RPMI8226 (cell line): ENCODE measurements at places on chromosomes 6 and 20.
A peak's percentile ranks its signal among the peaks of the same experiment; 100 is the strongest.

DNA sequence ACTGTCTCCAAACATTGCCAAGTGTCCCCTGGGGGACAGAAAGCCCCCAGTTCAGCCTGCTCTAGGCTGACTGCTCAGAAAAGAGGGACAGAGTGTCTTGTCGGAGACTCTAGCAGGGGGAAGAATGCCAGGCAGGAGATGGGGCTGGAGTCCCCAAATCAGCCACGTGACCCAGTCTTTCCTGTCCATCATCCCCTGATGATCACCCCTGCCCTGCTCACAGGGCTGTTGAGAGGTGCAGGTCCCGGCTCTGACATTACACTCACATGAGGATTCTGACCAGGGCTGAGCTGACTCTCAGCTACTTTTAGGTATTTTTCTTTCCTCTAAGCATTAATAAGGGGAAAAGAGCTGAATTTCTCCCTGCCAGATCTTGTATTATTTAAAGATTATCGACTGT lies 115.8 kb downstream of the SULF2 start:
- DNase-seq = no peak

DNA sequence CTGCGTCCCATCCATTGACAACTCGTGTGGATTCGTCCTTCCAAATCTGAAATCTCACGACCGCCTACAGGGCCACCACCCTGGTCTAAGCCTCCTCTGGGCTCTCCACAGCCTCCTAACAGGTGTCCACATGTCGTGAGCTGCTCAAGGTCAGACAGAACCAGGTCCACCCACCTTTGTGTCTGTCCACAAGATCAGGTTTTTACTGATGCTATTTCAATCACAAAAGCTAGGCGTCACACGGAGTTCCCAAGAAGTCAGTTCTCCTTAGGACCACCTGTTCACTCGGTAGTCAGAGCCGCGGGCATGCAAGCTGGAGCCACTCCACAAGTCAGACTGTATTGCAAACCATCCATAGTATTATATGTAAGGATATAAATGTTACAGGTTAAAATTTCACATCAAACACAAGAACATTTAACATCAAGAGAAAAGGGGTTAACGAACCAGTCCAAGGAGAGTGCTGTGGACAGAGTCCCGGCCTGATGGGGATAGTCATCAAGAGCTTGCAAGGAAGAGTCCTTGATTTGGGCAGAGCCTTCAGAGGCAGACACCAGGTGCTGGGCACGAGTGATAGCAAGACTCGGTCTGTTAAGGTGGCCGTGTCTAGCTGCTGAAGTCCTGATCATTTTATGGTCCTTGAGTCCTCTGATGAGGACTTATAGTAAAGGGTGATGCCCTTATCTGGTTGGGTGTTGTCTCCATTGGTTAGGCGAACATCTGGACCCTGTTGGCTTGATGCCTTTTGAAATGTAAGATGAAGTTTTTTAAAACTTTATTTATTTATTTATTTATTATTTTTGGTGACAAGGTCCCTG lies 731 bp upstream of the DNPH1 start:
- DNase-seq = no peak

DNA sequence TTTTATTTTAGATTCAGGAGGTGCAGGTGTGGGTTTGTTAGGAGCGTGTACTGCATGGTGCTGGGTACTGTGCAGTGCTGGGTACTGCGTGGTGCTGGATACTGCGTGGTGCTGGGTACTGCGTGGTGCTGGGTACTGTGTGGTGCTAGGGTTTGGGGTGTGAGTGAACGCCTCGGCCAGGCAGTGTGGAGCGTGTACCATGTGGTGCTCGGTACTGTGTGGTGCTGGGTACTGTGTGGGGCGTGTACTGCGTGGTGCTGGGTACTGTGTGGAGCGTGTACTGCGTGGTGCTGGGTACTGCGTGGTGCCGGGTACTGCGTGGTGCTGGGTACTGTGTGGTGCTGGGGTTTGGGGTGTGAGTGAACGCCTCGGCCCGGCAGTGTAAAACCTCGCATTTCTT lies 62.9 kb downstream of the WDR27 start:
- DNase-seq = no peak

DNA sequence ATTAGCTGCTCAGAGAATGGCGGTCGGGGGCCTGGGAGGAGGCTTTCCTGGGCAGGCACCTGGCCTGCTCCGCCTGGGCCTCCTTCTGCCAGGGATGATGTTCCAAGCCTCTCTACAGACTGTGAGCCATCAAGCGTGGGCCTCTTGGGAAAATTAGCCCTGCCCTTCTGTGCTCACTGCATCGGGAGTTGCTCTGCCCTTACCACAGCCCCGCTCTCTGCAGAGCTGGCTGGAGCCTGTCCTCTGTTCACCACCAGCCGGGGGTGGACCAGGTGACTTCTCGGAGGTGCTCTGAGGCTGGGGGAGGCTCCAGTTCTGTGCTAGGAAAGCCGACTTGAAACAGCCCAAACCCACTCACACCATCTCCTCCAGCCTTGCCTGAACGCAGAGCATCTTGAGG lies 24.2 kb downstream of the MDGA1 start:
- DNase-seq = no peak

GRCh38 chr20:52168116-52168515 lies 23.5 kb downstream of the ZFP64 start:
- DNase-seq = no peak

- peak; percentile 2 for DNase-seq
Measured at GRCh38 chr6:106630366-106630765, 988 bp downstream of the QRSL1 start.

DNA sequence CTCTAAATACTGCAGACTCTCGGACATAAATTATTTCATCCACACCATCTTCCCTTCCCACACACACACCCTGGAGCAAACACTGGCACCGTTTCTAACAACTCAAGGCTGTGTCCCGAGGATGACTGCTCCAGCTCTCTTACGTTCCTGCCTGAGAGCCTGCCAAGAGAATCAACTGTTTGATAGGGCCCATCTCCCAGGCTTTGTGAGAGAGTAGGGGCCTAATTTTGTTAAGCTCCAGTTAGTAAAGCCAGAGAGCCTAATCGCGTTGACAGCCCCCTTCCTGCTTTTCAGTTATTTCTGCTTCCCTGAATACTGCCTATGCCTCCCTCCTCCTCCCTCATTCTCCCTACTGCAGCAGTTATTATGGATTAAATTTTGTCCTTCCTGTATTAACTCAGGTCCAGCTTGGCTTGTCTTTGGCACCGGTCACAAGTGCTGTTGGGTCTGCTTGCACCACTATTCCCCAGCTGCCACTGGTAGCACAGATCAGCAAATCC lies 118.1 kb upstream of the TMEM181 start:
- no peak for DNase-seq

GRCh38 chr20:5150226-5151076 lies 23.6 kb downstream of the CDS2 start:
- DNase-seq = no peak

GRCh38 chr6:130831607-130832006 lies 4.4 kb downstream of the SMLR1 start:
- DNase-seq = no peak

DNA sequence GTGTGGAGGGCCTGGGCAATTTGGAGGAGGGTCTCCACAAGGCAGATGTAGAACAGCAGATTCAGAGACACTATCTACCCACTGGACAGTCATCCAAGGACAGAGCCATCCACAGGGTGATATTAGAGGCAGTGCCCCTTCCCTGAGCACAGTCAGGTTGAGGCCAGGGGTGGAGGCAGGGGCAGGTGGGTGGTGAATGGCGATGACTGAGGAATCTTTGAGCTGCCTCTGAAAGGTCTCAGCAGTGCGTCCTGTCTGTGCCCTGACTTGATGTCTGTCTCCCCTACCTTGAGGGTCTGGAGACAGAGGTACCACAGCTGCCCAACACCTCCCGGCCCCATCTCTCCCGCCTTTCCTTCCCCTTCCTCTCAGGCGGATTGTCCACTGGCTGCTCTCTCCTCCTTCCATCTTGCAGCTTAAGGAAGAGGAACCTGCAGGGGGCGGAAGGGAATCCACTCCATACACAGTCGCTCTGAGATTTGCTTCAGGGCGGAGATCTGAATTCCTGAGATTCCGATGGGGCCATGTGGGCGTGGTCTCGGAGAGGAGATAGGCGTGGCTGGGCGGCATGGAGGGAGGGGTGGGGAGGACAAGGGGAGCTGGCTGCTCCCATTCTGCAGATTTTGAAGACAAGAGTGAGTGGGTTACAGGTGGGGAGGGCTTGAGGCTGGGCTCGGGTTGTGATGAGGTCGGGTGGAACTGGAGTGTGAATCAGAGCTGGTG lies 1.7 kb downstream of the MUCL3 start:
- DNase-seq = peak; percentile 62

DNA sequence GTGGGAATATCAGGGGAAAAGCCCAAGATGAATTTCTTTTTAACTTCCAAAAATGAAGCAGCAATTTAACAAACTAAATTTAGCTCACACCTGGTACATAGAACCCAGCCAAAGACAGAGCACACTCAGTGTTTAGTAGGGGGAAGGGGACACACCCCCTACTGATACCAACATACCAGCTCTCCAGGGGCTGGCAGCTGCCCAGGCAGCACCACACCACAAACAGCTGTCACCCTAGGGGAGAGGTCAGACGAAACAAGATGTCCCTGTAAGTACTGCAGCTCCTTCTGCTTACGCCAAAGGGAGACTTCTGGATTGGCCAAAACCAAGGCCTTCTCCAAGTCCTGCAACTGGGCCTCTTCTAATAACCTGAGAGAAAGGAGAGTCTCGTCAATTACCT lies 26.0 kb downstream of the MDN1 start:
- peak; percentile 40 for DNase-seq

GRCh38 chr6:44999066-44999465 lies 329.1 kb upstream of the RUNX2 start:
- DNase-seq = no peak

DNA sequence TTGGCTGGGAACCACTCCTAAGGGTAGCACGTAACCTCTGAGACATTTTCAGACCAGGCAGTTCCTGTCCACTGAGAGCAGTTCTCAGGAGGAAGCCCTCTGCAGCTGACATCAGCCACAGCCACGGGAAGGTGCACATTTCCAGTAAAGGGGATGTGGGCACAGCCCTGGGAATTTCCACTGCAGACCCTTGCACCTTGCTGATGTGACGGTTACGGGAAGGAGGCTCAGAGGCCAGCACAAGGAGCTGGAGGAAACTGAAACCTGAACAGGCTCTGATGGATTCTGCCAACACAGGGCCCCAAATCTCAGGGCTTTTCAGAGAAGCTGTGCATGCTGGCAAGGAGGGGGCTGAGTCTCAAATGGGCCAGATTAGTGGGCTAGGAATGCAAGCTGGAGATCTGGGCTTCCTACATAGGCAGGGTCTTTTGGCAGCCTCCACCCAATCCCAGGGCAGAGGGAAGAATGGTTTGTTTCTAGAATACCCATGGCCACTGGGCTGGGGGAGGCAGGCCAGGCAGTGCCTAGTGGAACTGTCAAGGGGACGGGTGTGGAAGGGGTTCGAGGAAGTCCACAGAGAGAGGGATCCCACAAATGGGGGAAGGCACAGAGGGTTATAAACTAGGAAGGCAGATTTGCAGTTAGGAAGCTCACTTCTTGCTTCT lies 14.2 kb downstream of the EBF4 start:
- no peak for DNase-seq

- peak; percentile 67 for DNase-seq
Measured at GRCh38 chr20:35742741-35743523, 872 bp upstream of the RBM39 start.

DNA sequence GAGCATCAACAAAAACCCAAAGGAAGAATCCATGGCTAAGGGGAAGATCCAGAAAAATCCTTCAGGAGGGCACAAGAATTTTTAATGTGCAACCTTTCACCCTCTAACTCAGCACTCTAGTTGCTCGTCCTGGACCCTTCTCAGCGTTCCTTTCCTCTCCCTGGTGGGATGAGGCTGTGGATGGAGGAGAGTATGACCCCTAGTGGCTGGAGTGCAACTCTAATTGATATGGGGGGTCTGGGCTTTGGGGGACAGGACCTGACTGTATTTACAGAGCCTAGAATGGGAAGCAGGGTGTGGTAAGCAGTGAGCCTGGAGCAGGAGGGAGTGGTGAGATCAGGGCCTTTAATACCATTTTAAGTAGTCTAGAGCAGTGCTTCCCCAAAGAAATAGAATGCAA lies 83.9 kb upstream of the CEP85L start:
- DNase-seq = no peak

- no peak for DNase-seq
Measured at GRCh38 chr20:24785141-24786110, 163.6 kb upstream of the CST7 start.

DNA sequence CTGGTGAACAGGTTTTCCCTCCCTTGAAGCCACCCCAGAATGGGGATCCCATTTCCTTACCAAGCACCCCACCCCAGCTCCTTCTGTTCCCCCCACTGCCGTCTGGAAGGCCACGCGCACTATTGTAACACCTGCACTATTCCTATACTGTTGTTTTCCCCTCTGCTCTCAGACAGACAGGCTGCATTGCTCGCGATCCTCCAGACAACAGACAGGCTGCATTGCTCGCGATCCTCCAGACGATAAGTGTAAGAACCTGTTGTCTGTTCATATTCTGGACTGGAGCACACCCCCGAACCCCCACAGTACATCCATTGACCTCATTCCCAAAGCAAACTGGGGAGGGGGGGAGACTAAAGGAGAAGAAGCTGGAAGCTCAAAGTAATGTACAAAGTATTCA lies 72.7 kb downstream of the LY86 start:
- no peak for DNase-seq

- DNase-seq = no peak
Measured at GRCh38 chr20:62254021-62254724, 15.9 kb downstream of the OSBPL2 start.

DNA sequence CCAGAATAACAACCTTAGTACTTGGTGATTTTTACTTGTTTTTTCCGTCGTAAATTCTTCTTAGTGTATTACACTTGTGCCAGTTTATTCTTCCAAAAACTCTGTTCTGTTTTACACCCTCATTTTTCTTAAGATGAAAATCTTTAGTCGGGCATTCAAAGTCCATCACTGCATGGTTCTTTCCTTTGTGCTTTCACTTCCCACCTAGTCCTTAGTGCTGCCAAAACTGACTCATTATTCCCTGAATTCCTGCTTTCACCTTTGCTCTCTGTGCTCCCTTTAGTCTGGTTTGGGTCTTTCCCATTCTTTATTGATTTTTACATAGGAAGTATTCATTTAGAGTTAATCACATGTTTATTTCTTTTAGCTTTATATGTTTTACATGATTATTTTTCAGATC lies 3.3 kb downstream of the TRMT11 start:
- DNase-seq = no peak

DNA sequence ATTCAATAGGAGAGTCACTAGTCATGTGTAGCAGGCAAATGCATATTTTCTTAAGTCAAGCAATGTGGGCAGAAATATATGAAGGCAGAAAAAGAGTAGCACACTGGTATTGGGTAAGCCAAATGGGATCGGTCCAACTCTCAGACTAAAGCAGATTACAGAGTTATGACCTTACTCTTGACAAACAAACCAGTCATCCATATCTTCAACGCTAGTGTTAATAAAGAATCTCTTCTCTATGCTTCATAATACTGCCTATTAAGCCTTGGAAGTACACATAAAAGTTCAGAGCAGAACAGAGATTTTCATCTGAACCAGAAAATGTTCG lies 320.2 kb upstream of the JARID2 start:
- no peak for DNase-seq

GRCh38 chr6:122676146-122676545 lies 65.9 kb downstream of the PKIB start:
- DNase-seq = no peak
